ENCODE measurements at places on chromosomes 1 and 21. TPM values are rescaled to one million over a fixed set of nuclear protein-coding genes. Genes with fewer than 3 reads are reported as not detected.
A peak's percentile ranks its signal among the peaks of the same experiment; 100 is the strongest.

- no peak for DNase-seq
These were observed 4.3 kb downstream of the ADAMTS1 start for GRCh38 chr21:26840912-26841311.

The ADAMTS5 gene
- polyA plus RNA-seq = 0.86 TPM

DNA sequence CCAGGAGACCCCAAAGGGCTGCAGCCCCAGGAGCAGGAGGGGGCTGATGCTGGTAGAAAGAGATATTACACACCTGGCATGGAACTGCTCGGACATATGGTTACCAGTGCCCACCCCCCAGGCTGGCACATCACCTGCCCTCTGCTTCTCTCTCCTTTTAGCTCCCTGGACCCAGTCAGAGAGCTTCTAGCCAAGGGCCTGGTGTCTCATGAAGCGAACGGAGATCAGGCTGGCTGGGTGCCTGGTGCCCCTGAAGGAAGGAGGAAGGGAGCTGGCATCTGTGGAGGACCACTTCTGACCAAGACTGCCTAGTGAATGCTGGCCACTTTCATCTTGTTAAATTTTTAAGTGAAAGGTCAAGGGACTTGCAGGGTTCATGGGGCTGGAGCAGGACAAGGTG is 53.1 kb downstream of the FOXO6 start:
- DNase-seq = no peak

DNA sequence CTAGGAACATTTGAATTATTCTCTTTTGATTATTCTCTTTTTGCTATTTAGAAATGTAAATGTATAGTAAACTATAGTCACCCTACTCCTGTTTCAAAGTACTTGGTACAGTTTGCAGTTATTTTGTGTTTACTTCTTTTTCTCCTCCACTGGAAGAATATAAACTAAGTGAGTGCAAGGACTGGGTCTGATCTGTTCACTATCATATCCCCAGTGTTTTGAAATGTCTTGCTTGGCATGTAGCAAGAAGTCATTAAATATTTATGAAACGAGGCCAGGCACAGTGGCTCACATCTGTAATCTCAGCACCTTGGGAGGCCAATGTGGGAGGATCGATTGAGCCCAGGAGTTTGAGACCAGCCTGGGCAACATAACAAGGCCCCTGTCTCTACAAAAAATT is 35.8 kb upstream of the PODN start:
- no peak for DNase-seq

The MAST2 gene
- polyA plus RNA-seq = 1.0 TPM

DNA sequence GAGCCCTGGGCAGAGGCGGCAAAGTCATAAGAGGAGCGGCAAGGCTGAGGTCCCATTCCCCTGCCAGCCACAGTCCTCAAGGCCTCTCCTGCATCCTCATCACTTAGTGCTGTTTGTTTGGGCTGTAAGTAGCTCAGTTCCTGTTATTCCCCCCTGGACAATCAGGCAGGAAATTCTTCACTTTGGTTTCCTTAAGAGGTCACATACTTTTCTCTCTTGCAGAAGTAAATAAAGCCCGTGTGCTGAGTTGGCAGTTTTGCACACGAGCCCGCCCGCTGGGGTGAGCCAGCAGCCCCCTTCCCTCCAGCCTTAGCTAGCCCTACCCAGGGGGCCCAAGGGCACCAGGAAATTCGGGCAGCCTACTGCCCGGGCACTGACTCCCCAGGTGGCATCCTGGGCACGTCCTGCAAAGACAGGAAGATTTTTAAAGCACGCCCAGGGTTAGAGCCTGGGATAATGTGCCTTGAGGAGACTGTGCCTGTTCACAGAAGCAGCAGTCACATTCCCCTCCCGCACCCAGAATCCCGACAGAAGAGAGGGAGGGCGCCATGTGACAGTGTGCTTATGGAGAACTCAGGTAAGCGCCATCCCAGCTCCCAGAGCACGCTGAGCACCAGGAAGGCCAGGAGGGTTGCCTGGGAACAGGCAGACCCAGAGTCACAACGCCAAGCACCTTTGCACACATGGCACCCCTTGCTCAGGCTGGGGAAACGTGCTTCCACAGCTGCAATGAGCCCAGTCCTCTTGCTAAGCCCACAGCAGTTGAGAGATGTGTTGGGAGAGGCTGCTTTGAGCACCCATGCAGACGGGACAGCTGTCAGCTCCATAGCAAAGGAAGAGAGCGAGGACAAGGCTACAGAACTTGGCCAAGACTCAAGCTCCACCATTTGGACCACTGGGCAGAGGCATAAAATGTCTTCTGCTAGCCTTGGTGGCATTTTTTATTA is 144.5 kb upstream of the TMEM51 start:
- DNase-seq = no peak

DNA sequence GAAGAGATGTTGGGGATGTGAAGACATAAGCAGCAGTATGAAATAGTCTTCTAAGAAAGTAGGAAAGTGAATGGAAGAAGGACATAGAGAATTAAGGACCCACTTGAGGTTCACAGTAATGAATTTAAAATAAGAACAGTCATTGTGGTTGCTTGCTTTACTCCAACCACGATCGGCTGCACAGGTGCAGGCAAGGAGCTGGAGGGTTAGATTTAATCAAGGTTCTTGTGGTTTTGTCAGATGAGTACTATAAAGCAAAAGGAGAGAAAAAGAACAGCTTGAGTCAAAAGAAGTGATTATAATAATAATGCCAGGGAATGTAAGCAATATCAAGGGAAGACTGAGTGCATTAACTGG is 46.1 kb upstream of the RBM34 start:
- DNase-seq = no peak

- DNase-seq = no peak
These were observed 30.8 kb upstream of the ADARB1 start for GRCh38 chr21:45043541-45044020.

- DNase-seq = peak; percentile 29
These were observed 957 bp downstream of the EPS15 start for GRCh38 chr1:51518033-51518585.

- no peak for DNase-seq
These were observed 9.3 kb downstream of the ATP1A1 start for GRCh38 chr1:116382321-116382720.

- DNase-seq = no peak
These were observed 91.5 kb upstream of the ETS2 start for GRCh38 chr21:38714039-38714817.

DNA sequence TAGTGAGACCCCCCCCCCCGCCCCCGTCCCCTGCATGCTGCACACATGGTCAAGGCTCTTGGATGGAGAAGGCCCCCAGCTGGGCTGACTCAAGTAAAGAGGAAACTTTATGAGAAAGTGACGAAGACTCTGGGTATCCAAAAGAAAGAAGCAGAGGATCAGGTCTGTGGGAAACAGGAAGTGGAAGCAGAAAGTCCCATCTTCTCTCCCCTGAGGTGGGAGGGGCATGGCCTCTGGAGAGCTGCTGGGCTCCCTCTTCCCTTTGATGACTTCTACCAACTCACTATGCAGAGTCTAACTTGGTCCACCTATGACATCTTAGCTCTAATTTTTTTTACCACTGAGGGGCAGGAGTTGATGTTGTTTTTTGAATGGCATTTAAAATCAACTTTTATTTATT is 42.7 kb upstream of the LIN9 start:
- no peak for DNase-seq

GRCh38 chr1:18580047-18580446 is 50.6 kb upstream of the PAX7 start:
- DNase-seq = no peak

DNA sequence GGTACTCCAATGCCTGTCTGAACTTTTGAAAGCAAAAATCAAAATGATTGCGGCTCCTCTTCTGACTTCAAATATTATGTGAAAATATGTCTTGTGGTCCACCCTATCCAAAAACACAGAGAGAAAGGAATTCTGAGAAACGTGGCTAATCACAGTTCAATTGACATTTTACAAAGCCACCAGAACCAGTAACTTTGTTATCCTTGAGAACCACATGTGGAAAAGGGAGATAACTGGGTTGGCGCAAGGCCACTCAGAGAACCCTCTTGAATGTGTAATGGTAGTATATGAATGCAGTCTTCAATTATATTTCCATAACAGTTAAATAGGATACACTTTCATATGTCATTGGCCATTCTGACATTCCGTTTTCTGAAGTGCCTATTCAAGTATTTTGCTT is 1030.0 kb upstream of the TMPRSS15 start:
- DNase-seq = no peak

The ADCY10 gene
- not detected for polyA plus RNA-seq

- no peak for DNase-seq
These were observed 27.8 kb upstream of the HYI start for GRCh38 chr1:43481491-43481890.
